ENCODE measurements at places on chromosomes 11 and 22.

GRCh38 chr11:130731401-130731800 is 184.9 kb downstream of the SNX19 start:
- no peak for DNase-seq

DNA sequence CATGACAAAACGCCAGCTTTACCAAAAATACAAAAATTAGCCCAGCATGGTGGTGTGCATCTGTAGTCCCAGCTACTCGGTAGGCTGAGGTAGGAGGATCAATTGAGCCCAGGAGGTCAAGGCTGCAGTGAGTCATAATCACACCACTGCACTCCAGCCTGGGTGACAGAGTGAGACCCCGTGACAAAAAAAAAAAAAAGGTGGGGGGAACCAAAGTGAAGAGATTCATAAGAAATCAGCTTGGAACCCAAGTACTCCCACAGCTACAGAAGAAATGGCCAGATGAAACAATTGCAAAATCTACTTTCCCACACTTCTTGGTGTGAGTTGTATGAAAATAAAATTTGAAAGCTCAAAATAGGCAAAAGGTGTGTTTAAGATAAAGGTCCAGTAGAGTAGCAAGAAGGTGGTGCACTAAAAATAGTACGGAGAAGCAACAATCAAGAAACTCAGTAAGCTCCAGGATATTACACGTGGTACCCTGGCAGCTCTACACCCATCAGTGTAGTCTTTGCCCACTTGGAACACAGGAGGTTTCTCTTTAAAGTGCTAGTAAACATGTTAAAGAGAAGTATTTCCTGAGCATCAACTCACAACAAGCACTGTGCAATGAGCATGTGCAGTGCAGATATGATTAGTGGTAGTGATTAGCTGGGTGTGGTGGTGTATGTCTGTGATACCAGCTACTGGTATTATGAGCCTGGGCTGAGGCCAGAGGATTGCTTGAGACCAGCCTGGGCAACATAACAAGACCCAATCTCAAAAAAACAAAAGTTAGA is 5.3 kb downstream of the HARBI1 start:
- no peak for DNase-seq

- no peak for DNase-seq
Measured at GRCh38 chr11:42591841-42592240, 720.0 kb upstream of the API5 start.

GRCh38 chr11:64976651-64977050 is 4.7 kb upstream of the MAJIN start:
- DNase-seq: no peak

DNA sequence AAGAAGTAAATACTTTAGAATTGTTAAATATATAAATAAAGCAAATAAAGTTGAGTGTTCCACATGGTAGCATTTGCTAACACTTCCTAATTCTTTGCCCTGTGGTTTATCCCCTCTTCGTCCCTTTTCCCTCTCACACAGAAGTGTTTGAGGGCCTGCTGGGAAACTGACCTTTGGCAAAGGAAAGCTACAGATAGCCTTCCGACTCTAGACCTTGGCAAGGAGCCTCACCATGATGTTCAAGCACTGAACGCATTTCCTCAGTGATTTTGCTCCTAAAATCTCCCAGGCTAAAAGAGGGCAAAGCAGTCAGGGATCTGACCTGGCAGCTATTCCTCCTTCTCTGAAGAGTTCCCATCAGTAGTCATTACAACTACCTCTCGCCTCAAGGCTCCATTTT is 52.5 kb upstream of the HORMAD2 start:
- no peak for DNase-seq

- peak; percentile 58 for DNase-seq
Measured at GRCh38 chr22:24146194-24146616, 35.1 kb upstream of the SUSD2 start.

DNA sequence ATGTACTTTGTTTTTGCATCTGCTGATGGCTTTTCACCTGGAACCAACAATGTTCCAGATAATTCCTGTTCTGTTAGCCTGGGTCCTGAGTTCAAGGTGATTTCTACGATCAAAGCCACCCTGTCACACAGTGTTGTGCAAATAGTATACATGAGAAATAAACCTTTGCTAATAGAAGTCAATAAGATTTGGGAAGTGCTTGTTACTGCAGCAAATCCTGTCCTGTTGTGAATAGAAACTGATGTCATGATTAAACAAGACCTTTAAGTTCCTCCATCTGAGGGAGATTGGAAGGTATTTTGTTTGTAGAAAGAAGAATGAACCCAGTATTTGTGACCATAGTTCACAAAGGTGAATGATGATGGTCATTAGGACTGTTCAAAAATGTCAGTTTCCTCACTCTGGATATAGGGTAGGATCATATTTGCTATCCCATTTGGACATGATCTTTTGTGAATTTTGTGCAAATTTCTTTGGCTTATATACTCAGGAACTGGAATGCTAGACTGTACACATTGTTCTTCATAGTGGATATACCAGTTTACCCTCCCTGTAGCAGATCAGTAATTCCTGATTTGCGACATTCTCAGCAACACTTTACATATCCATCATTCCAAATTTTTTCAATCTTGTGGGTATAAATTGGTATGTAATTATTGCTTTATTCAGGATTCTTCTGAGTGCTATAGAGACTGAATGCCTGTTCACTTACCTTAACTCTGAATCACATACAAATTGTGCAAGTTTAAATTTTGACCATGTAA is 428.5 kb downstream of the METTL15 start:
- DNase-seq: no peak

- no peak for DNase-seq
Measured at GRCh38 chr11:121445071-121445768, 6.9 kb upstream of the SORL1 start.

DNA sequence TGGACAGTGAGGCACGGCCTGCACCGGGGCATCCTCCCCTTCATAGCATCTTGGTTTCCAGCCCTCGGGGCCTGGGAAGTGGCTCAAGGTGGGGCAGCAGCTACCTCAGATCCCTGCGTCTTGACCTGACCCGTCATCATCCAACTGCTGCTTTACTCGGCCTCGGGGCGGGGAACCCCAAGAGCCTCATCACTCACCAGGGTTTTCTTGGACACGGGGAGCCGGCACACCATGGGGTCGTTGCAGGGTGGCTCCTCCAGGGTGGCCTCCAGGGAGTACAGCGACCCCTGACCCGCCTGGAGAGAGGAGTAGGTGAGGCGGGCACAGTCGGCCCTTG is 651 bp downstream of the CTSF start:
- DNase-seq: no peak

DNA sequence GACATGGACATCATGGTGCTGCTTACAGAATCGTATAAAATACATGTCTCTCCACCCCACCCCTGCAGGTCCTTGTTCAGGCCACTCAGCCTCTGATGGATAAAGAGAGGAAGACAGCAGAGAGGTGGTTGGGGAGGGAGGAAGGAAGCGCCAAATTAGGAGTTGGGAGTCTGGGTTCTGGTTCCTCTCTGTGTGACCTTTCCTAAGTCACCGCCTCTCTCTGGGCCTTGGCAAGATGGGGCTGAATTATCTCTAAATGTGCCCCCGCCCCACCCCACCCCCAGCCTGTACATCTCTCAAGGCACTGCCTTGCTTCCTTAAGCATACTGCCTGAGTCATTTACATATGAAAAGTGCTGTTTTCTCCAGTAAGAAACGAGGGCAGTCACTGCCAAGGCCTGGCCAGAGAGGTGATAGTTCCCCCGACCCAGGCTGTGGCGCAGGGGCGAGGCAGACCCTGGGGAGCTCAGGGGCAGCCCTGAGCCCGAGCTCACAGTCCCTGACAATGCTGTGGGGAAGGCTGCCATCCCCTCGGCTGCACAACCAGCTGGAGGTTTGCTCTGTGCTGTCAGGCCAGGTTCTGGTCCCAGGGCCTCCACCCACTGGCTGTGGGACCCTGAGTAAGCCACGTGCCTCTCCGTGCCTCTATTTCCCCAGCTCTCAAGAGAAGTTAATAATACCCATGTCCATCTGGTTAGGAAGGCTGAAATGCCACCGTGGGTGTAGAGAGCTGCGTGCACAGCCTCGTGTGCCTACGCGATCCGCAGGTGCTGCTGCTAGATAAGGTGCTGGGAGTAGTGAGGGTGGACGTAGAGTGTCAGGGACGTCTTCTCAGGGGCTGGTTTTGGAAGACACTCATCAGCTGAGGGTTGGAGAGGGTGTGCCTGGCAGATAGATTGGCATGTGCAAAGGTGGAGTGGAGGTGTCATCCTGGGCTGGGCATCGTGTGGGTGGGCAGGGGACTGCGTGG is 55.3 kb downstream of the CACNA1I start:
- DNase-seq: no peak

DNA sequence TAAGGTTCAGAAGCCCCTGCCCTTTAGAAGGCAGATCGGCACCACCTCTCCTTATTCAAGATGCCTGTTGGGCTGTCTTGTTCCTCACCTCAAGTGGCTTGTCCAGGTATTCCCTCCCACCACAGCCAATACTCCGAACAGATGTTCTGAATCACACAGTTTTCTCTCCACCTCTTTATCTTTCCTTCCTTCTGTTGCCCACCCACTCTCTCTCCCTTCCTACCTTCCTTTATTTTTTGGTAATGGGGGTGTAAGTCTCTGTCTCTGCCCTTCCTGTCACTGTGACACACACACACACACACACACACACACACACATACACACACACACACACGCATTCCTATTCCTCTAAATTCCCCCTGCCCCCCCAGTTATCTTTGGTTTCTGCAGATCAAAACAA is 8.4 kb downstream of the BEST1 start:
- no peak for DNase-seq

GRCh38 chr22:40289991-40290459 is 56.3 kb upstream of the ADSL start:
- DNase-seq: no peak

- DNase-seq: no peak
Measured at GRCh38 chr22:43429426-43429825, 17.6 kb downstream of the MPPED1 start.

GRCh38 chr11:78666675-78667160 is 92.1 kb upstream of the NARS2 start:
- DNase-seq: no peak

- DNase-seq: no peak
Measured at GRCh38 chr22:39983346-39983745, 11.4 kb upstream of the FAM83F start.

DNA sequence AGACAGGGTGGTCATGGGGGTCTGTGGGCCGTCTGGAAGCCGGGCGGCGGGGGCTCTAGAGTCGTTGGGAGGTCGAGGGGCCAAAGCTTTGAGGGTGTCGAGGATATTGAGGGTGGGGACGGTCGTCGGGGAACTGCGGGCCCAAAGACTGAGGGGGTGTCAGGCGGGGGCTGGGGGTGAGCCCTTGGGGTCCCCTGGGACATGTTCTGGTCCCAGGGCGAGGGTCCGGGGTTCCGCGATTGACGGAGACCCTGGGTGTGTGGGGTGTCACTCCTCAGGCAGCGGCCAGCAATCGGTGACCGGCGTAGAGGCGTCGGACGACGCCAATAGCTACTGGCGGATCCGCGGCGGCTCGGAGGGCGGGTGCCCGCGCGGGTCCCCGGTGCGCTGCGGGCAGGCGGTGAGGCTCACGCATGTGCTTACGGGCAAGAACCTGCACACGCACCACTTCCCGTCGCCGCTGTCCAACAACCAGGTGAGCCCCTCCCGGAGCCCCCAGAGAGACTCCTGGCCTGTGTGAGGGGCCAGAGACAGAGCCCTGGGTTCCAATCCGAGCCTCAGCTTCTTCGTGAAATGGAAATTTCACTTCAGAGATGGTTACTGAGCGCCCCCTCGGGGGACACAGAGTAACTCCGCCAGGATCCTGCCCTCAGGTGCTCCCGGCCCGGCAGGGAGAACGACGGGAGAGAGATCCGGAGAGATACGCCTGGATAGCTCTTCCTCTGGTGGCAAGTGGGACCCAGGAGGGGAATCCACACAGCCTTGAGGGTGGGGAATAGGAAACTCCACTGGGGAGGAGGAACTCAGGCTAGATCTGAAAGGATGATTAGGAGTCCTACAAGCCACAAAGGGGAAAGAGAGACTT is 714 bp downstream of the SDF2L1 start:
- no peak for DNase-seq

- no peak for DNase-seq
Measured at GRCh38 chr11:8959546-8960166, 4.6 kb downstream of the TMEM9B start.

GRCh38 chr22:35534091-35534490 is 6.5 kb upstream of the RASD2 start:
- DNase-seq: no peak

DNA sequence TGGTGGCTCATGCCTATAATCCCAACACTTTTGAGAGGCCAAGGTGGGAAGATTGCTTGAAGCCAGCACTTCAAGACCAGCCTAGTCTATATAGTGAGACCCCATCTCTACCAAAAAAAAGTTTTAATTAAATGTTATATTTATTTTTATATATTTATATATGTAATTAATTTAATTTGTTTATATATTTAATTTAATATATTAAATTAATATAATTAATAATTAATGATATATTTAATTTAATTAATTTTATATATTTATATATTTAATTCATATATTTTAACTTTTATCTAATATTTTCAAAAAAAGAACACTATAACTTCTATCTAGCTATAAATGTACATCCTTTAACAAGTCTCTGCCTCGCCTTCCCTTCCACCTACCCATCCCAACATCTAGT is 104.8 kb downstream of the PAX6 start:
- DNase-seq: no peak

- DNase-seq: no peak
Measured at GRCh38 chr22:22605074-22605404, 39.4 kb upstream of the GGTLC2 start.

DNA sequence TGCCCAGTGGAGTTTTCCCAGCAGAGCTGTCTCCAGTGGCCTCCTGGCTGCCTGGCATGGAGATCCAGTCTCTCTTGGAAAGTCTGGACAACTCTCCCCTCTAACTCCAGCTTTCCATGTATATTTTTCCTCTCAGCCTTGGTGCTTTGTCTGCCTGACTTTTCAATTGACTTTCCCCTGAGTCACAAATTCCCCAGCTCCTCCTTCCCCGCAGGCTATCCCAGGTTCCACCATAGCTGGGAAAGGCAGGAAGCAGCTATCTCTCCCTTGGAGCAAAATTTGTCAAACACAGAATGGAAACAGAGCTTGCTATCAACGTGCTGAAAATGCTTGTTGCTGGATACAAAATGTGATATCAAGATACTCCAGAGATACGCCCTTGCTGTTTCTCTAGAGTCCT is 384.8 kb downstream of the TMEM135 start:
- DNase-seq: no peak

DNA sequence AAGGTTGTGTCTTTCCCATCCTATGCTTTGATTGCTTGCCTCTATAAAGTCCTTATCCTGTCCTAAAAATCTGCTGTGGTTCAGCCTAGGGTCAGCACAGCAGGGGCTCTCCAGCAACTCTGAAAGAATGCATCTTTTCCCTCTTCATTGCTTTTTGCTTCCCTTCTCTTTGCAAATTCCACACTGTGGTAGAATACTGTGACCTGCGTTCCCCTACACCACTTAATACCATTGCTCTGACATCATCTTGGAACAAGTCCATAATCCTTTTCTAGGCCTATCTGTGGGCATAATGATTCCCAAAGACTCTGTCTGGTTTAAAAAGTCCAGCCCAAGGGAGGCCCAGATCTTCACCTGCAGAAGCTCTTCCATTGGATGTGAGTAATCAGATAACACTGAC is 177.7 kb downstream of the NAV2 start:
- no peak for DNase-seq

All from heart left ventricle (tissue), 16 donors.